Ovary (tissue), 10 donors: ENCODE measurements at places on chromosomes 11 and 22. TPM values are rescaled to one million over a fixed set of nuclear protein-coding genes. Genes with fewer than 3 reads are reported as not detected.

The GLB1L3 gene
- total RNA-seq, result 0.20 TPM

The ALDH3B2 gene
- not detected for total RNA-seq

The STK33 gene
- 50.8 TPM for total RNA-seq

The LRRC74B gene
- total RNA-seq, result 3.0 TPM

- H3K36me3 ChIP-seq, result no peaks in the 10 kb centered on the region
- H3K27me3 ChIP-seq, result no peaks in the 10 kb centered on the region
- H3K27ac ChIP-seq, result no peak overlapping the region
- DNase-seq, result no peak
- no peaks in the 10 kb centered on the region for H3K4me1 ChIP-seq
These were observed 13.8 kb downstream of the NEU3 start for GRCh38 chr11:75002516-75002915.

DNA sequence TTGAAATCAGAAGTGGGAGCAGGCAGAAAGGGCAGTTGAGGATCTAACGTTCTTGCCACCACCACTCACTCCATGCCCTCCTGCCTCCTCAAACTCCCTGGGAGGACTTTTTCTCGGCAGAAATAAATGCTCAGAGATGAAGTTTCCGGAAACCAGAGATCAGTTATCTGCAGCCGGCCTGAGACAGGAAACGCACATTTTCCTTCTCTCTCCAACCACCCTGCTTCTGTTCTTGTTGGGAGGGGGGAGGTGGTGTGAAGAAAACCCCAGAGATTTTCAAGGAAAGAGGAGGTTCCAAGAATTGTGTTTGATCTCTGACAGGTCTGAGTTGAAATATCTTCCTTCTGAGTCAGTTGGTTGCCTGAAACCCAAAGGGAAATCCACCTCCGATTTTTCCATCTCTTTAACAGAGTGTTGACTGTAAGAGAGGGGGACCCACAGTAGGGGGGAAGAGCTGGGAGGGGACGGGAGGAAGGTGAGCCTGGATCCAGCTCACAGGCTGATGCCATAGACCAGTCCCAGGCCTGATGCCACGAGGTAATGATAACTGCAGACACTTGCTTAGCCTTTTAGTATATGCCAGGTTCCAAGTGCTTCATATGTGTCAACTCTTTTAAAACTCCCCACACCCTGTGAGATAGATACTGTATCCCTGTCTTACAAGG is 100.8 kb downstream of the TRAF6 start:
- no peaks in the 10 kb centered on the region for H3K4me1 ChIP-seq
- H3K36me3 ChIP-seq, result no peaks in the 10 kb centered on the region
- DNase-seq, result no peak
- no peaks in the 10 kb centered on the region for H3K27me3 ChIP-seq
- H3K4me3 ChIP-seq, result no peak overlapping the region
- no peak overlapping the region for H3K27ac ChIP-seq

DNA sequence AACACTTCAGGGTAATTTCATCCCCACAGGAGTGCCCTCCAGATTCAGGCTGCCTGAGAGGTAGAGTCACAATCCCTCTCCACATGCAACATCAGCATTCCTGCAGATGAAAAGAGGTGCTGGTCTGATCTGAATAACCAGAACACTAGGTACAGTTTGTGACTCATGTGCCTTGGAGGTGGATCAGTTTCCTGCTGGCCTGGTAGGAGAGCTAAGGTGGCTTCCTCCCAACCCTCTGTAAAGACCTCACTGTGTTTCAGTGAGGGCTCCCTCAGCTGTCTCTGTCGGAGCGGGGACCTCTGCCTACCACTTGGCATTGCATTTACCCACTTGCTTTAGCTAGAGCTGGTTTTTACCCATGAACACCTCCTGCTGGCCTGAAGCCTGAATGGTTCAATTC is 7.6 kb downstream of the OR9G1 start:
- H3K27ac ChIP-seq, result no peak overlapping the region
- no peaks in the 10 kb centered on the region for H3K4me1 ChIP-seq
- no peak overlapping the region for H3K4me3 ChIP-seq
- no peaks in the 10 kb centered on the region for H3K36me3 ChIP-seq

- no peaks in the 10 kb centered on the region for H3K4me1 ChIP-seq
- no peaks in the 10 kb centered on the region for H3K36me3 ChIP-seq
- no peaks in the 10 kb centered on the region for H3K27me3 ChIP-seq
- no peak for DNase-seq
- H3K4me3 ChIP-seq, result no peak overlapping the region
These were observed 3.4 kb upstream of the FADS1 start for GRCh38 chr11:61820174-61820573.

- H3K27ac ChIP-seq, result no peak overlapping the region
- H3K4me3 ChIP-seq, result no peak overlapping the region
- no peak for DNase-seq
- H3K36me3 ChIP-seq, result no peaks in the 10 kb centered on the region
These were observed 15.4 kb downstream of the DERL3 start for GRCh38 chr22:23823331-23823791.

DNA sequence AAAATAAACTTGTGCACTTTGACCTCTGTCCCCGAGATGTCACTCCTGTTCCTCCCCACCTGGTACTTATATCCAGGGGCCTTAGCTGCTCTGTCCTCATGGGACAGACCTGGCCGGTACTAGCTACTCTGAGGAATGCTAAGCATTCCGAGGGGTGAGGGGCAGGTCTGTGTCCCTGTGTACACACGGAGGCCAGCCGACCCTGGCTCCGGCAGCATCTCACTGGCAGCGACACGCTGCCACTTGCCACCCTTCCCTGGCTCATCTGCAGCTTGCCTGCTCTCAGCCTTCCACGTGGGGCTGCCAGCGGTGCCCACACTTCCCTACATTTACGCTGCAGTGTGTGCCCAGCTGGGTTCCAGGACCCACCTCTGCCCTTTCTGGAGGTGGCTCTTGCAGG is 21.6 kb upstream of the TEF start:
- no peaks in the 10 kb centered on the region for H3K27me3 ChIP-seq
- H3K4me3 ChIP-seq, result no peak overlapping the region
- H3K4me1 ChIP-seq, result no peaks in the 10 kb centered on the region

DNA sequence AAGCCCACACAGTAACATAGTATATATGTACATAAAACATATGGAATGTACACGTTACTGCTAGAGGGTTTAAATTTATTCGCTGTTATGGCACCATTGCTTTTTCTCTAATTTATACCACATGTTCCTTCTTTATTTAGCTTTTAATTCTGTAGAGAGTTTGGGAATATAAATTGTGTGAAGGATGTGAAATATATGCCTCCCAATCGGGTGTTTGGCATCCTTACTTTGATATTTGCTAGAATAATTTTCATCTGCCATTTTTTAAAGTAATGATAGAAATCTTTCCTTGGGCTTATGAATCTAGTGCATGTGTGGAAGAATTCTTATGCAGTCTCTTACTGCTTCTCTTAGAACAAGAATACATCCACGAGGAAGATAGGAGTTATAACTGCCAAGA is 509.8 kb upstream of the RAG2 start:
- no peaks in the 10 kb centered on the region for H3K36me3 ChIP-seq
- no peak overlapping the region for H3K27ac ChIP-seq
- H3K4me1 ChIP-seq, result no peaks in the 10 kb centered on the region
- H3K27me3 ChIP-seq, result no peaks in the 10 kb centered on the region
- no peak overlapping the region for H3K4me3 ChIP-seq
